ENCODE measurements at places on chromosomes 4 and X. TPM values are rescaled to one million over a fixed set of nuclear protein-coding genes. Genes with fewer than 3 reads are reported as not detected.

ODAPH gene
- total RNA-seq = not detected

GPR34 gene
- 17.1 TPM for total RNA-seq

FMR1NB gene
- not detected for total RNA-seq

TMPRSS11B gene
- not detected for total RNA-seq

ADRA2C gene
- total RNA-seq = 4.8 TPM

MAGED2 gene
- 309 TPM for total RNA-seq

IRS4 gene
- 14.5 TPM for total RNA-seq

HSFX4 gene
- not detected for total RNA-seq

TENM3 gene
- total RNA-seq = 113 TPM

DCAF4L1 gene
- total RNA-seq = 0.23 TPM

GASK1B gene
- total RNA-seq = 44.8 TPM

GSX2 gene
- total RNA-seq = 3.2 TPM

MFAP3L gene
- total RNA-seq = 25.4 TPM

PDGFC gene
- 15.0 TPM for total RNA-seq

SPIN3 gene
- total RNA-seq = 34.1 TPM

GJB1 gene
- total RNA-seq = not detected

KLB gene
- total RNA-seq = 0.46 TPM

DMP1 gene
- not detected for total RNA-seq

BMPR1B gene
- total RNA-seq = 26.1 TPM

ZAR1 gene
- total RNA-seq = 0.23 TPM

All from diencephalon (tissue), 1 donor.